Sigmoid colon (tissue), 7 donors: ENCODE measurements at places on chromosomes 2 and 18. TPM values are rescaled to one million over a fixed set of nuclear protein-coding genes. Genes with fewer than 3 reads are reported as not detected.

GRCh38 chr18:10152475-10152874, 238.7 kb downstream of the VAPA start:
- no peaks in the 10 kb centered on the region for H3K36me3 ChIP-seq
- no peak overlapping the region for H3K27ac ChIP-seq
- H3K27me3 ChIP-seq, result no peaks in the 10 kb centered on the region
- H3K4me1 ChIP-seq, result peaks cover 13% of the 10 kb centered on the region

DNA sequence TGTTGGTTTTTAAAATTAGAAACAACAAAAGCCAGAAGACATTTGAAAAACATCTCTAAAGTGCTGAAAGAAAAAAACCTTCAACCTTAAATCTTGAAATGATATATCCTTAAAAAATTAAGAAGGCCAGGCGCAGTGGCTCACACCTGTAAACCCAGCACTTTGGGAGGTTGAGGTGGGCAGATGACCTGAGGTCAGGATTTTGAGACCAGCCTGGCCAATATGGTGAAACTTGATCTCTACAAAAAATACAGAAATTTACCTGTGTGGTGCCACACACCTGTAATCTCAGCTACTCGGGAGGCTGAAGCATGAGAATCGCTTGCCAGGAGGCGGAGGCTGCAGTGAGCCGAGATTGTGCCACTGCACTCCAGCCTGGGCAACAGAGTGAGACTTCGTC, 87.7 kb upstream of the SIX2 start:
- no peak overlapping the region for H3K4me3 ChIP-seq
- no peaks in the 10 kb centered on the region for H3K27me3 ChIP-seq
- H3K36me3 ChIP-seq, result no peaks in the 10 kb centered on the region
- no peaks in the 10 kb centered on the region for H3K4me1 ChIP-seq
- no peak overlapping the region for H3K27ac ChIP-seq
- DNase-seq, result no peak

Gene CPLX4
- 0.33 TPM for total RNA-seq

Gene SATB2
- total RNA-seq, result 1.8 TPM
